ENCODE measurements at places on chromosomes 2 and 18.

GRCh38 chr2:238501311-238501710, 74.6 kb downstream of the ASB1 start:
- no peak for DNase-seq

DNA sequence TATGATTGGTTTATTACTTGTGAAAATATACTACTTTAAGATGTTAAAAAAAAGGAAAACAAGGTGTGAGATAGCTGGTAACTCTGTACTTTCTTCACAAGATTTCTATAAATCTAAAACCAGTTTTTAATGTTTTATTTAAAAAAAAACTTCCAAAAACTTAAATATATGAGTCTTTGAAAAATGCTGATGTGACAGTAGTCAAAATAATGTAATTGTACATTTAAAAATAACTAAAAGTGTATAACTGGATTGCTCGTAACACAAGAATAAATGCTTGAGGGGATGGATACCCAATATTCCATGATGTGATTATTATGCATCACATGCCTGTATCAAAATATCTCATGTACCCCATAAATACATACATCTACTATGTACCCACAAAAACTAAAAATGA, 464.9 kb downstream of the NYAP2 start:
- no peak for DNase-seq

DNA sequence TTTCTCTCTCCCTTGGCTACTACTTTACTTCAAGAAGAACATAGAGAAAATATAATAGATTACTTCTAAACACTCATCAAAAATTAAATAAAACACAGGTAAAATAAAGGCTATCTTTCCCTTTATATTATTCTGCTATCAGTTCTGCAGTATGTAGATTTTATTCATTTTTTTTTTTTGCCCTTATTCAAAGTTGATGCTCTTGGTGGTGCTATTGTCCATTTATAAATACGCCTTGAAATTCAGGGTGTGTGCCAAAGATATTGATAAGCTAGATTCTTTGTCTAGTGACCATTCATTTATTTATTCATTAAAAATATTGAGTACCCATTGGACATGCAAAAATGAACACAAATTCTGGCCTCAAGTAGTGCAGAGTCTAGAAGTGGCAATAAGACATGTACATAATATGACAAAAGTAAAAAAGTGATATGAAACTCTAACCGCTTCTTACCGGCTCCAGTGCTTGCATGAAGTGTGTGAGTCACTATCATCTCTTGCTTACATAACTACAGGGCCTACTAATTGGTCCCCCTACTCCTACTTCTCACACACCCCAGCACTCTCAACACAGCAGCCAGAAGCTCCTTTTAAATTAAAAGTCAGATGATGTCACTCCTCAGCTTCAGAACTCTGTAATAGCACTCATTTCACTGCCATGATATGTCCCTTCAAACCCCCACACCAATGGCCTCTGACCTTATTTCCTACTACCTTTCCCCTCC, 208.3 kb upstream of the FANCL start:
- no peak for DNase-seq

- DNase-seq, result no peak
These were observed 26.9 kb upstream of the ASAP2 start for GRCh38 chr2:9179572-9180201.
